H1 (cell line): ENCODE measurements at places on chromosomes 7 and 10.

- no peak for DNase-seq
Observed at GRCh38 chr7:93232673-93233018, 480 bp downstream of the VPS50 start.

- no peak for DNase-seq
Observed at GRCh38 chr10:12375076-12375504, 25.7 kb downstream of the CAMK1D start.

DNA sequence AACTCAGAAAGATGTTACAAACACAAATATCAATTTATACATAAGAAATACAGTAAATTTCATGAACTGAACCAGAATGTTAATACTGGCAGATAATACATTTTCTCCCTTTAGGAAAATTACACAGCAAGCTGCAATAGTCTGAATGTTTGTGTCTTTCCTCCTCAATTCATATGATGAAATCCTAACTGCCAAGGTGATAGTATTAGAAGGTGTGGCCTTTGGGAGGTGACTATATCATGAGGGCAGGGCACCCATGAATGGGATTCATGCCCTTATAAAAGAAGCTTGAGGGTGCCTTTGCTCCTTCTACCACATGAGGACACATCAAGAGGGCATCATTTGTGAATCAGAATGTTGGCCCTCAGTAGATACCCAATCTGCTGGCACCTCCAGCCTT is 64.3 kb upstream of the GPR22 start:
- DNase-seq: no peak

GRCh38 chr7:22480523-22481075 is 19.4 kb downstream of the STEAP1B start:
- no peak for DNase-seq
